Stimulated activated CD4-positive, alpha-beta T cell treated with anti-CD3 and anti-CD28 coated beads, Interleukin-1b, Interleukin-23, amount 100 ng/mL, for 48 hours (primary cell): ENCODE measurements at places on chromosomes 11 and 22.

GRCh38 chr11:69703768-69704507, at the start of gene FGF19:
FGF19 (minus strand) TSS chr11:69704022; CDS start chr11:69703876, 146 bp downstream.
- DNase-seq, result no peak

GRCh38 chr11:45334410-45334809, 48.3 kb upstream of the SYT13 start:
- no peak for DNase-seq

DNA sequence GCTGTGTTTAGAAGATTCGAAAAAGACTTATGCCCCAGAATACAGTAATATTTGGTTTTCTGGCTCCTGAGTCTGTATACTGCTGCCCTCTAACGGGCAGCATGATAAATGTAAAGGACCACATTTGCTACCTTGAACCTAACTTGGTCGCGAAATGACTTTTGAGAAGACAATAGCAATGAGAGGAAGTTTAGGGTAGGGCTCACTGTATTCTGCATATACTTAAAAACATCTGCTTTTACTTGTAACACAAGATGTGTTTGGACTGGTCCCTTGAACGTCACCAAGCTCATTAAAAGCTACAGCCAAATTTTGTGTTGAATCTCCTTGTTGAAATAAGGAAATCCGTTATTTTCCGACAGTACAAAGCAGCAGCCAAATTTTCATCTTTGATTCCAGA, 309.1 kb downstream of the SWAP70 start:
- peak; percentile 12 for DNase-seq

DNA sequence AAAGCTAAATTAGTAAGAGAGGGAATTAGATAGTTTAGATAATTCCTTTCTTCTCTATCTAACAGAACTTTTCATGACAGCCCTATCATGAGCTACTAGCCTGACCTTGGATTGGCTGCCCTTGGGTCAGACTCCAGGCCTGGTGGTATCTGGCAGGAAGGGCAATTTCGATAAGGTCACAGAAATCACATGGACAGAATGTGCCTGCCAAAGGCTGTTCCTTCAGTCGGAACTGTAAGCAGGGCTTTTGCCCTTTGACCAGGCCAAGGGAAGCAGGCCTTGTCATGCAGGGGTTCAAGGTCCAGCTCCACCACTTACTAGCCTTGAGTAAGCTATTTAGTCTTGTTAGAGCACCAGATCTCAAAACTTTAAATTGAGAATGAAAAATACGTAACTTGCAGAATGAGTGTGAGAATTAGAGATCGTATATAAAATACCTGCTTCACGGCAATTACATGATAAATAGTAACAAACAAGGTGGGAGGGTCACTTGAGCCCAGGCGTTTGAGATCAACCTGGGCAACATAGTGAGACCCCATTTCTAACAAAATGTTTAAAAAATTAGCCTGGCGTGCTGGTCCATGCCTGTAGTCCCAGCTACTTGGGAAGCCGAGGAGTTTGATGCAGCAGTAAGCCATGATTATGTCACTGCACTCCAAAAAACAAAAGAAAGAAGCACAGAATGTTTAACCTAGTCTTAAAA, 60.8 kb upstream of the SC5D start:
- DNase-seq, result no peak

DNA sequence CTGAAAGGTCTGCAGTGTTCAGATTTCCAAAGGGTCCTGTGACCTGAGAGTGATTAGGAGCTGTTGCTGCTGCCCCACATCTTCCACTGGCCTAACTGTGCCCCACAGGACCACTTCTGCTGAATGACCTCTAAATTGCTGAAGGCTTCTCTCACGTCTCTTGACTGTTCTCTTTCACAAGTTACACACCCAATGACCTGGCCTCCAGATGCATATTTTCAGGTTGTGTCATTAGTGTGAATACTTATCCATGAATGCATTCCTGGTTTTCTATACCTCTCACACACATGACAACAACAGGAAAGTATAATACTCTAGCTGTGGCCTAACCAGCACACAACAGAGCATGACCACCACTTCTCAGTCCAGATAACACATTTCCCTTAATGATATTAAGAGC, 15.4 kb downstream of the PRR14L start:
- DNase-seq, result no peak

- no peak for DNase-seq
These were observed 1.6 kb downstream of the APLP2 start for GRCh38 chr11:130071211-130071712.

- peak; percentile 34 for DNase-seq
These were observed 2.4 kb downstream of the MAPK1 start for GRCh38 chr22:21865041-21865440.

GRCh38 chr11:58676563-58677135, 54.2 kb downstream of the CNTF start:
- no peak for DNase-seq

DNA sequence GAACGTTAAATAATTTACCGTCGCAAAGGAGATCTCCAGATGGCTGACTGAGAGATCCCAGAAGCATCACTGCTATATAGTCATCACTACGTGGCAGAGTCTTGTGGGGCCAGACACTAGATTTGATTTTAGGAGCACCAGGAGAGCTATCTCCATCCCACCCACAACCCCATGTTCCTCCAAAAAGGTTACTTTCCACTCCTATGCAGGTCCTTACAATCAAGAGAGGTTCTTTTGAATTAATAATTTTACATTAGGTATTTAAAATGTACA, 19.4 kb downstream of the GUCY1A2 start:
- DNase-seq, result no peak

GRCh38 chr22:39475902-39476301, 19.1 kb downstream of the MGAT3 start:
- DNase-seq, result no peak

- no peak for DNase-seq
These were observed 15.0 kb upstream of the APOA1 start for GRCh38 chr11:116852261-116853031.

GRCh38 chr11:33965032-33965431, 73.2 kb upstream of the LMO2 start:
- no peak for DNase-seq

GRCh38 chr11:72955466-72955865, 141.3 kb downstream of the ATG16L2 start:
- no peak for DNase-seq

GRCh38 chr11:45607995-45608394, 57.4 kb downstream of the CHST1 start:
- no peak for DNase-seq

- DNase-seq, result no peak
These were observed 30.2 kb downstream of the GTF2H1 start for GRCh38 chr11:18352581-18352980.

- no peak for DNase-seq
These were observed 143.2 kb upstream of the TRPC6 start for GRCh38 chr11:101726988-101727387.

DNA sequence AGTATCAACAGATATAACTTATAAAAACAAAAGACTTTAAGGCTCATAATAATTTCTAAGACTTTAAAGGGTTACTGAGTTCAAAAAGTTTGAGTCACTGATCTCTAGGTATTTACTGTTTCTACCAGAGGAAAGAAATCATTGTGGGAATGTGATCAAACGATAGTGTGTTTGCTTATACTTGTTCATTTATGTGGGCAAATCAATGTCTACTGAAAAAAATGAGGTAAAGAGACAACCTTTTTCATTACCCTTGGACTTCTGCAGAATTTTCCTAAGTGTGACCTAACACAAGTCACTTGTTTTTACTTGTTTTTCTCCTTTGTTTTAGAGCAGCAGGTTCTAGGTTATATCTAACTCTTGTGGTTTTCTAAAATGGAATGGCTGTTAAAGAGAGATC, 65.4 kb downstream of the PRR5L start:
- DNase-seq, result no peak

DNA sequence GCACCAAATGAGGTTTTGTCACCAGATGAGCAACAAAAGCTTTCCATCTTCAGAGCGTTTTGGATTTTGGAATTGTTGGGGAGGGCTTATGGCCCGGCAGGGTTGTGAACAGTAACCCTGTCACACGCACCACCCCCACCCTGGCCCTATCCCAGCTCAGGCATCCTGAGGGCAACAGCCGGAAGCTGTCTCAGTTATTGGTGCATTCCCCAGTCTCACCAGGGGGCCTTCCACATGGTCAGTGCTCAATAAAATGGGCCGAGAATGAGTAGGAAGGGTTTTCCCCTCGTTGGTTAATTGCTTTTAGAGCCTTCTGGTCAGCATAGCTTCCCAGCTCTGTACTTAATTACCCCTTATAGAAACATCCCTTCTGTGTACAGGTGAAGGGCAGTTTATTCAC, 46.0 kb downstream of the LRP5 start:
- DNase-seq, result no peak

- no peak for DNase-seq
These were observed 52.3 kb downstream of the ST14 start for GRCh38 chr11:130211781-130212401.

DNA sequence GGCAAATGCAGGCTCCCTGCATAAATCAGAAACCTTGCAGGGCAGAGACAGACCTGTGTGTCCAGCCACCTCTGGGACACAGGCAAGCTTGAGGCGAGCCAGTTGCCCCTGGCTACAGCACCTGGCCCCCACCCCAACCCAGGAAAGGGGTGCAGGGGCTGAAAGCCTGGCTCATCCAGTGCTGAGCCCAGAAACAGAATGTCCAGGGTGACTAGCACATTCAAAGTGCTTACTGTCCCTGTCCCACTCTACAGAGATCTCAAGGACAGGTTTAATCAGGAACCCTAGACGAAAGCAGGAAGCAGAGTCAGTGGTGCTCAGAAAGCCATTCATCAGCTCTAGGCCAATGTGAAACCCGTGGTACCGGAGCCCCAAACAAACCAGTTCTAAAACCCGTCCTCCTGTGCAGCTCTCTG, 31.9 kb downstream of the PLEKHA7 start:
- no peak for DNase-seq

DNA sequence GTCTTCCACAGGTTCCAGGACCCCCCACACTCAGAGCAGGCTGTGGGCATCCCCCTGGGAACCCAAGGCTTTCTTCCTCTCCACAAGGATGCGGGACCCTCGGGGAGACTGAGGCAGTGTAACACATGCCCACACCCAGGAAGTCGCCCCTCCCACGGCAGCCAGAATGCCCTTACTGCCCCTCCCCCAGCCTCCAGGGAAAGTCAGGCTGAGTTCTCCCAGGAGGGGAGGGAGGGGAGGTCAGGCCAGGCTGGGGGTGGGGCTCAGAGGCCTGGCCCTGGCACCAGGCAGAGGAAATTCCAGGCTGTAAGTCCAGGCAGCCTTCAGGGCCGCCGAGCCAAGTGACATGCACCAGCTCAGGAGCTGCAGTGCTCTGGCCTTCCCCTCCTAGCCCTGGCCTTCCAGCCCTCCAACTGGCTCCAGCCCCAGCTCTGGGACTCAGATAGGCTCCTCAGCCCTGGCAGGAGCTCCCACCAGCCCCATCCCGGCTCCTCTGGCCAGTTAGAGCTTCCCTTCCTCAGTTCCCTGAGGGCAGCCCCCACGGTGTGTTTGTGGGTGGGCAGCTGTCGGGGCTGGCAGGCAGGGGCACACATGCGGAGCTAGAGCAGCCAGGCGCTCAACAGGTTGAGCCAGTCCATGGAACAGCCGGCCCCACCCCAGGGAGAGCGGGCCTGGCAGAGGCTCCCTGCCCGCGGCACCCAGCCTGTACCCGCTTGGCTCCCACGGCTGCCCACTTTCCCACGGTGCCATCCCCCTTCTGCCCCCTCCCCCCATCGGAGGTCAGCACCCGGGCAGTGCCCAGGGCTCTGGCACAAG, 3.6 kb downstream of the BCL9L start:
- no peak for DNase-seq

GRCh38 chr11:45805305-45806071, 539 bp downstream of the SLC35C1 start:
- no peak for DNase-seq

DNA sequence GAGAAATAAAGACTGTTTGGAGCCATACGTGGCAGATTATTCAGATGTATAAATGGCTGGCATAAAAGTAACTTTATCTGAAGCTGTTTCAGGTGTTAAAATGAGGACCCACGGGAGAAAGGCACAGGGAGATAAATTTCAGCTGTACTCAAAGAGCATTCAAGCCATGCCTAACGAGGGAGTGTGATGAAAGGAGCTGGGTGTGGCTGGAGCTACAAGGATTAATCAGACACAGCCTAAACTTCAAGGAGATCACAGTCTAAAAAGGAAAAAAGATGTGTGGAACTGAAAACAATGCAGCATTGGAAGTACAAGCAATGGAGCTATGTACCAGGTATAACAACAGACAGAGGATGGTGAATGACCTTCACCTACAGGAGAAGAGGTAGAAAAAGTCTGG, 120.8 kb upstream of the APOA1 start:
- no peak for DNase-seq

GRCh38 chr11:111777094-111778046, 11.2 kb upstream of the PPP2R1B start:
- DNase-seq, result no peak

- no peak for DNase-seq
These were observed 1078.0 kb downstream of the BRD1 start for GRCh38 chr22:48749555-48750227.

- no peak for DNase-seq
These were observed 43.1 kb upstream of the EED start for GRCh38 chr11:86201371-86201884.

GRCh38 chr11:64204080-64204440, 2.5 kb upstream of the FERMT3 start:
- no peak for DNase-seq

DNA sequence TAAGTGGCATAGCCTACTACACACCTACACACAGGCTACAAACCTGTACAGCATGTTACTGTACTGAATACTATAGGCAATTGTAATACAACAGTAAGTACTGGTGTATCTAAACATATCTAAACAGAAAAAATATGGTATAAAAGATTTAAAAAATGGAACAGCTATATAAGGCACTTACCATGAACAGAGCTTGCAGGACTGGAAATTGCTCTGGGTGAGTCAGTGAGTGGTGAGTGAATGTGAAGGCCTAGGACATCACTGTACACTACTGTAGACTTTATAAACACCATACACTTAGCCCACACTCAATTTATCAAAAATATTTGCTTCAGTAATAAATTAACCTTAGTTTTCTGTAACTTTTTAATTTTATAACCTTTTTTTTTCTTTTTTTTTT, 24.7 kb downstream of the PAMR1 start:
- no peak for DNase-seq
